MG63 (cell line): ENCODE measurements at places on chromosomes 1 and 21. TPM values are rescaled to one million over a fixed set of nuclear protein-coding genes. Genes with fewer than 3 reads are reported as not detected.

Gene FOXD2
- total RNA-seq, result 0.03 and 0.94 TPM in 2 replicates

Gene TMEM240
- total RNA-seq, result not detected in 2 replicates

DNA sequence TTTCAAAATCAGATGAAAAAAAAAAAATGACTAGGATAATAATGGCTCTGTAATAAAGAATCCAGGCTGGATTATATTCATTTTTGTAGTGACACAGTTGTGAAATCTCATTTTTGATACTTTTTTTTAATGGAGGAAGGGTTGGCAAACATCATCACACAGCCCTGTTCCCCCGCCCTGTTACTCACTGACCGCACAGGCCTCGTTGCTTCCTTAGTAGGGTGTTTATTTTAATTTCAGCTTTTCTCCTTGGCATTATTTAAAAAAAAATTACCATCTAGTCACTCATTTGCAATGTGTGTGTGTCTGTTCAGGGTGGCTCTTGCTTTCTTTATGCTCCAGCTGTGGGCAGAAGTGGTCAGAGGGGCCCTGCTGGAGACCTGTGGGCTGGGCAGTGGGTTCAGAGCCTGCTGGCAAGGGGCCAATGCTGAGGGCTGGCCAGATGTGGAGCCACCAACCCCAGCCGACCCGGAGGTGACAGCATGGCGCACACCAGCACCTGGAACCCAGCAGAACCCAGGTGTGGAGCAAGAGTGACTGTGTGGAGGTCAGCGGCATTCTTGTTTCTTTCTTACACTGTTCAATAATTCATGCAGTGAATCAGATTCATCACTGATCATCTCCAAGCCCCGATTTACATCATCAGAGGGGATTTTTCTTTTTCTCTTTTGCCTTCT is 44.6 kb downstream of the ZSCAN20 start:
- DNase-seq, result peak; percentile 53

- no peak for DNase-seq
These were observed 75.0 kb downstream of the TAS1R2 start for GRCh38 chr1:18784482-18784831.

GRCh38 chr1:154626456-154627256 is 18.7 kb upstream of the ADAR start:
- no peak for DNase-seq

DNA sequence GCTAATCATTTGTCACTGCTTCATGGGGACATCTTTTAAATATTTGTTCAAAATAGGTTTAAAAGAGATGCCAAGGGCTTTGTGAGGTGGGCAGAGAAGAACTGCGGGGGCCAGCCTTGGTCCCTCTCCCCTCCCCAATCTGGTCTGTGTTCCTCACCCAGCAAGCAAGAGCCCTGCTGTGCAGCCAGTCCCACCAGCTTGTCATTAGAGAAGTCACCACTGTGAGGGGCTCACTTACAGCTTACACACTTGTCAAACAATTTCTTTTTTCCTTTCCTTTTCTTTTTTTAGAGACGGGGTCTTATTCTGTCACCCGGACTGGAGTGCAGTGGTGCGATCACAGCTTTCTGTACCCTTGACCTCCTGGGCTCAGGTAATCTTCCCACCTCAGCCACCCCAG is 10.4 kb upstream of the CDK18 start:
- no peak for DNase-seq

DNA sequence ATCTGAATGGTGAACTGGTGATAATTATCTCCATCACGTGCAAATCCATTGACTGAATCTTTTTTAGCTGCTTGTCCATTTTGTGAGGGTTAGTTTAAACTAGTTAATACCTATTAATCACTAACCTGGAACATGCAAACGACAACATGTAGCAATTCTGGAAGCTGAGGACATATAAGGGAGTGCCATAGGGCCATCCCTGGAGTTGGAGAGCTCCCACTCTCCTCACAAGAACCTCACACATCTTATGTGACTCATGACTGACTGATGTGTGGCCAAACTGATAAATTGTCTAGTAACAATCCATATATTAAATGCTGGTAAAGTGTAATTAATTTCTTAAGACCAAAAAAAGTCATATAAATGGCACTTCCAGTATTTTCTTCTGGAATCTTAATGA is 62.9 kb upstream of the HOOK1 start:
- DNase-seq, result no peak

- DNase-seq, result peak; percentile 92
These were observed at the start of gene GNPAT for GRCh38 chr1:231240883-231241735. TSS of gene GNPAT (plus strand) at chr1:231241212. CDS start at chr1:231241379, 167 bp downstream.
